ENCODE measurements at places on chromosomes 16 and 17. TPM values are rescaled to one million over a fixed set of nuclear protein-coding genes. Genes with fewer than 3 reads are reported as not detected.

Gene TTLL6
- 0.78 TPM for total RNA-seq

Gene CAMKK1
- total RNA-seq, result 1.7 TPM

Gene CA4
- 0.78 TPM for total RNA-seq

Gene FLII
- 281 TPM for total RNA-seq

DNA sequence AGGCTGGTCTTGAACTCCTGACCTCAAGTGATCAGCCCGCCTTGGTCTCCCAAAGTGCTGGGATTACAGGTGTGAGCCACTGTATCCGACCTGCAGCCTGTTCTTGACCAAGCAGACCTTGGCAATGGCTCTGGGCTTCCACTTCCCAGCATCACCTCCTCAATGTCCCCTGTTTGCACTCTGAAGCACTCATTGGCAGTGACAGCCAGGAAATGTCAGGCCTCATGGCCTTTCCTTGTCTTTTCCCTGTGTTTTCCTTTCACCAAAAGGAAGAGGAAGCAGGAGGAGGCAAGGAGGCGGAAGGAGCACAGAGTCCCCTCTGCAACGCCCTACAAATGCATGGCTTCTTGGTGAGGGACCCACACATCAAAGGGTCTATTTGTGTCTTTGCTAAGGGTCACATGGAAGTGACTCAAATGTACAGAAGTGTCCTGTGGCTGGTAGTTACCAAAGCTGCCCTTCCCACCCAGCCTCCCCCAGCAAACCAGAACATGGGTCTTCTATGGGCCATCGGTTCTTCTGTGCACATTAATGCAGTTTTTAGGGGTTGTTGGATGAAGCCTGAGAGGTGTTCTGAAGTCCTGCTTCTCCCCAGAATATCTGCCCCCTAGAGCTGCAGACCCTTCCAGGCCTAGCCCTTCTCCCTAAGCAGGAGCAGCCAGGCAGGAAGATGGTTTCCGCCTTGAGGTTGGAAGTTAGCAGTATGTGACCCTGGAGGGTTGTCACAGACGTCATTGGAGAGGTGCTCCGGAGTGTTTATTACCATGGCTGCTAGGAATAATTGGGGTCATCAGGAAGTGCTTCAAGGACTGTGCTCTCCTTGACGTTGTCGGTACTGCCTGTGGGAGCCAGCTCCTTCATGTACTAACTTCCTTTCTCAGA, 60.8 kb downstream of the WIPI1 start:
- no peak for DNase-seq

DNA sequence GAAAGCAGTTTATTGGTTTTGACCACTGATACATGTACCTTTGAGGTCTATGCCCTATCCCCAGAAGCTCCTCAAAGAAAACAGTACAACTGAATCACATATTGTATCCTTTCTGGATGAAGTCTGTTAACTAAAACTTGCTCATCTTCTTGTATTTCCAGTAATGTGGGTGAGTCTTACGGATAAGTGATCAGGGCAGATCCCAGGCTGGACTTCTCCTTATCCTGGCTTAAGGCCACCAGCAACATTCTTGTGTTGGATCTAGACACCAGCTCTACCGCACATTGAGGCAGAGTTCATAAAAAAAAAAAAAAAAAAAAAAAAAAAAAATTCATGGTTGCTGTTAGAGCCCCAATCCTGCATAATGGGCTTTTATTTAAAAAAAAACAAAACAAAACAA, 536.7 kb upstream of the HSBP1 start:
- DNase-seq, result no peak

Data from Calu3 (cell line).